ENCODE measurements at places on chromosomes 5 and 9. TPM values are rescaled to one million over a fixed set of nuclear protein-coding genes. Genes with fewer than 3 reads are reported as not detected.

The MEIKIN gene
- not detected for total RNA-seq

DNA sequence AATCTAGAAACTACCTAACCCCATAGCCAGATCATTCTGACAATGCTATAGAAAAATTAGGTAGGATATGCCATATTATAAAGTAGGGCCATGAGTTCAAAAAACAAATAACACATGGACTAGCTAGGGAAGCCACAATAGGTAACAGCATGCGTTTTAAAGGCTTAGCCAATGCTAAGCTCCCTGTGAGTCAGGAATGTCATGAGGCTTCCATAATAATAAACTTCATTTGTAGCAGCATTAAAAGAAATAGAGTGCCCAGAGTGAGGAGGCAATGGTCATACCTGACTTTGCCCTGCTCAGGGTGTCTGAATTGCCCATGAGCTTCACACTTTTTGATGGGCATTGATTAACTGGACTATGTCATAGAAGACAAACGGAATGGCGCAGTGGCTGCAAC lies 15.8 kb downstream of the FOXE1 start:
- no peak for DNase-seq

DNA sequence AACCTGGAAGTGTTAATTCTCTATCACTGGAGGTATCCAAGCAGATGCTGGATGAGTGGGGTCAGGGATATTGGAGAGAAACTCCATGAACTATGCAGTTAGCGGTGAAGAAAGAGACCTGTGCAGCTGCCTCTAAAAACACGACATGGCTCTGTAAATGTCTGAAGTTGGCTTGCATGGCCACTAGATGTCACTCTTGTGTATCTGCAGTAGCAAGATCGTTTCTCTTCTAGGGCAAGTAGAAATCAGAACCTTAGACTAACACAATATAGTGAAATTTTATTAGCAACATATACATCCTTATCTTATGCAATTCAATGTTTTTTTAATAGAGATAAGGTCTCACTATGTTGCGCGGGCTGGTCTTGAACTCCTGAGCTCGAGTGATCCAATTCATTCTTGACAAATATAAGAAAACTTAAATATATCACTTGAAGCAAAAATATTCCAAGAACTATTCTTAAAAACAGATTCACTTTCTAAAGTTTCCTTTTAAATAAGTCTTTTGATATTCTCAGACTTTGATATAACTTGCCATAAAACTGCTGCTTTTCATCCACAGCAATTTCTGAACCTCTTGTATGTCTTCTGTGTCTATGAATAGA lies 2.9 kb downstream of the OR2S2 start:
- peak; percentile 70 for DNase-seq

- DNase-seq: peak; percentile 56
Observed at GRCh38 chr9:89661956-89662717, 57.3 kb downstream of the GADD45G start.

DNA sequence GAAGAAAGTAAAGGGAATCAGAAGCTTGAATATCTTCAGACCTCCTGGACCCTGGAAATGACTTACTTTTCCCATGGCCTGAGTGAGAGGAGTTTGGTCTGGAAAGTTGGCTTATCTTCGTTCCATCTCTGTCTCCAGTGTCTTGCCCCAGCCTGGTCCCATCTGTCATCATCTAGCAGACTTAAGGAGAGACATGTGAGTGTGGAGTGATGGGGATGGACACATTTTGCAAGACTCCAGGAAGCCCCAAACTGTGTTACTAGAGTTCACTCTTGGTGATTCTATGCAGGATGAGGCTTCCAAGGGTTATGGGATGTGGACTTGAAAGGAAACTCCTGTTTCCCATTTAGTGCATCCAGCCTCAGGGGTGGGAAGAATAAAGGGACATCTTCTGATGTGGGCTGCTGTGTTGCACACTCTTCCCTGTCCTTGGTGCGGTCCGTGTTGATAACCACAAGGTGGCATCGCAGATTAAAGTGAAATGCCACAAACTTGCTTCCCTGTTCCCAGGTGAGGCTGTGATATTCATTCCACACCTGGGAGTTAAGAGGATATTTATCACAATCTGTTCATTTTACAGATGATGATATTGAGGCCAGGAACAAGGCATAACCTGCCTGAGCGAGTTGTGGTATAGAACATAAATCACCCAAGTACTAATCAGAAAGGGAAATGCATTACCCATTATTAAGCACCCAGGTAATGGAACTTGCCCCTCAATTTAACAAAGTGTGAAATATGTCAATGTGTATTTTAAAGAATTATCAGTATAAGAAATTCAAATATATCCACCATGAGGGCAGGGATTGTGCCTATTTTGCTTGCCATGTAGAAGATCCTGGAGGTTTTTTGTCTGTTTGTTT lies 269.9 kb upstream of the PAPPA start:
- DNase-seq: peak; percentile 34

DNA sequence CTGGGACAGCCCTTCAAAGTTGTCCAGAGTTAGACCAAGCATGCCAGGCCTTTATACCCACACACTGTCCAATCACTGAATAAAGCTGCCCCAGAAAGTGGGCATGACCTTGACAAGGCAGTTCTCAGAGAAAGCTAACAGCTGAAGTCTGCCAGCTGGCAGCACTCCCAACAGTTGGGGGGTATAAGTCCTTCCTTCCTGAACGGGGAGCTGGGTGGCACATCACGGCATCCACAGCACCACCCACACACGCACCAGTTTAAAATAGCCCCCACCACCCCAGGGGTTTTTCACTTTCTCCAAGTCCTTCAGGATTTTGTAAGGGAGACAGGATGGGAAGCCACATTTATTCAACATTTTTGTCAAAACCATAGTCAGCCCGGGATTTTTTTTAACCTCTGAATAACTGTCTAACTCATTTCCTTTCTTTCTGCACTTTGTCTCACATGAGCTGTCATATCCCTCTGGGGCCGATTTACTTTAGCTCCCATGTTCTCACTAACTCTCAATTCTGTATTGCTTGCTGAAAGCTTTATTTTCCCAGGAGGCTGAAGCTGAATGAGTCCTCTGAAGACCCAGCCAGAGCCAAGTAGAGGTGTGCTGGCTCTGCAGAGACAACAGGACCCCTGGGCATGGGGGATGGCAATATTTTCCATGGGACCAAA lies 15.4 kb downstream of the FAM81B start:
- peak; percentile 72 for DNase-seq

DNA sequence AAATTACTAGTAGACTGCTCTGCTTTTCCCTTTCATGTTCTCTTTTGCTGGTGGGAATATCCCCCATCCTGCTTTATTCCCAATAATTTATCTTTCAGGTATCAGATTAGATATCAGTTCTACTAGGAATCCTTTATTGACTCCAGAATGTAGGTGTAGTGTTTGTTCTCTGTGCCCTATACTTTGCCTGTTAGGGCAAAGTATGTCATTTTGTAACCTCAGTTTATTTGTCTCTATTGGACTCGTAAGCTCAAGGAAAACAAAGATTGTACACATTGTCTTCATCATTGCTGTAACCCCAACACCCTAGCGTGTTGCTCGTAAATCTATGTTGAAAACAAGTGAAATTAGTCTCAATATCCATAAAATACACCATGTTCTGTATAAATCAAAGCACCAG lies 190.5 kb downstream of the COMMD10 start:
- DNase-seq: no peak

DNA sequence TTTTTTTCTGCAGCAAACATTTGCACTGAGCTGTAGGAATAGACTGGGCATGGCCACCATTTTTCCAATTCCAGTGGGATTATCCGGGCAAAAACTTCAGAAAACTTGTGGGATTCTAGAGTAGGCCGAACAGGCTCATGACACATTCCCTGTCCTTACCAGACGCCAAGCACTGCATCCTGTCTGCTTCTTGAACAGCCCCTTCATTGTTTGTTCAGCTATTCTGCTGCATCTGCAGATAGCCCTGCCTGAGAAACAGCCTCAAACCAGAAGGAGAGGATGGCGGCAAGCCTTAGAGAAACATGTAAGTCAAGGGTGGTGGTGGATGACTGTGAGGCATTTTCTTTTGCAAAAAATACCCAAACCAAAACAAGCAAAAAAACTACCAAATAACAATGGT lies 111.8 kb upstream of the NTRK2 start:
- DNase-seq: peak; percentile 39

DNA sequence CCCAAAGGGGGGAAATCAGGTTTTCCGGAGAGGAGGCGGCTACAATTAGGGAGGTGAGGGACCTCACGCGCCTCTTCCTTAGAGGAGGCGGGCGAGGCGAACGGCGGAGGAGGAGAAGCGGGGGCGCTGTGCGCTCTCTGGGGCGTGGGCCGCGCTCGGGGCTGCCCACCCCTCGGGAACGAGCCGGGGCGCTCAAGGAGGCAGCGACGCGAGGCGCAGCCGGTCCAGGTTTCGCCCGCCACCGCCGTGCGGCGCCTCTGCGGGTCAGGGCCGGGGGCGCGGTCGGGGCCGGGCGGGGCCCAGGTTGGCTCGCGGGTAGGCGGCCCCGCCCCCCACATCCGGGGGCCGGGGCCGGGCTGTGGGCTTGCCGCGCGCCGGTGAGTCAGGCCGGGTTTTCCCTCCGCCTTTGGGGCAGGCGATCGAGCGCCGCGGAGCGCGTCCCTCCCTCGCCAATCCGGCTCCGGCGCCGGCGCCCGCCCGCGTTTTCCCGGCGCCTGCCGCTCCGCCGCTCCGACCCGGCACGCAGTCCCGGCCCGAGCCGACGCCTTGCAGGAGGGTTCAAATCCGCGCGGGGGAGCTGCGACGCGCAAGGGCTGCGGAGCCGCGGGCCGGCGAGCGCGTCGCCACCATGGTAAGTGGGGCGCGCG lies at the start of gene N4BP3:
Gene N4BP3 (plus strand): TSS at position 392 of the 647 bp plus-strand sequence. CDS start 6,052 bp downstream, outside the sequence.
- peak; percentile 53 for DNase-seq

The AHRR gene
- total RNA-seq: 51.8 TPM

GRCh38 chr9:114516913-114517312 lies 11.6 kb upstream of the WHRN start:
- peak; percentile 83 for DNase-seq

DNA sequence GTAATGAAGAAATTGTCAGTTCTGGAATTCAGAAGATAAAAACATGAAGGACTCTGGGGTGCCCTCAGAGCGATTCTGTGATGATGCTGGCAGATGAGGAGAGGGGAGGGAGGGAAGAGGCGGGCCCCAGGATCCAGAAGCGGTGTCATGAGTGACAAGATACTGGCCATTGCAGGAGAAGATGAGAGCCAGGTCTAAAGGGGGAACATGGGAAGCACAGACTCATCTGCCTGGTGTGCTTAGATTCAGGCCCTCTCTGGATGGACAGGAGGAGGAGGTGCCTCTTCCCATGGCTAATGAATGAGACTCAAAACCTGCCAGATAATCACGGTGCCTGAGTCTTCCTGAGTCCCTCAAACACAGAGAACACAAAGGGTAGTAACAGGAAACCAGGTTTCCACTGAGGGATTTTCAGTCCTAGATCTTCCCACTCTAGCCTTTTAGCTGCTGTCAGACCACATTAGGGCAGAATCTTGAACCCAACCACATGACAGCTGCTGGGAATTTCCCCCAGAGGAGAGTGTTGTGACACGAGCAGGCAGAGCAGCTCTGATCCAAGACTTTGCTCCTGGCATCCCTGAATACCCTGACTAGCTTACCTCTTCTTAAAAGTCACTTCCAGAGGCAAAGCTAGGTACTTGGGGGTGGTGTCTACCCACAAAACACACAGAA lies 28.2 kb upstream of the HSPA9 start:
- peak; percentile 29 for DNase-seq

Data from RPMI7951 (cell line).